ENCODE measurements at places on chromosomes 1 and 21.

DNA sequence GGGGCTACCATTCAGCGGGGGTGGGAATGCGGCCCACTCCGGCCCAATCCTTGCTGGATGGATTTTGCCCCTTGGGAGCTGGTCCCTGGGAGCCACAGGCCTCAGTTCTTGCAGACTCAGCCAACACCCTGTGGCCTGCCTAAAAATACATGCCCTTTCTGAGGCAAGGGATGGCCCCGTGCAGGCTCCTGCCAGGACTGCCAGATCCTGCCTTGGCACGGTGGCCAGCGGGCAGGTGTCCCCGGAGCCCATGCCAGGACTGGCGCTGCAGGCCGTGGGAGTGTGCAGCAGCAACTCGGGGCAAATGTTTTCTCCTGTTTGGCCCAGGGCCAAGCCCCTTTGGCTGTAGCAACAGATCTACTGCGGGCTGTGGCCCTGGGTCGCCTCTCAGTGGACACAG, 1.6 kb upstream of the PANK4 start:
- DNase-seq, result no peak

- no peak for DNase-seq
These were observed 6.3 kb downstream of the TMEM234 start for GRCh38 chr1:32215629-32216480.

DNA sequence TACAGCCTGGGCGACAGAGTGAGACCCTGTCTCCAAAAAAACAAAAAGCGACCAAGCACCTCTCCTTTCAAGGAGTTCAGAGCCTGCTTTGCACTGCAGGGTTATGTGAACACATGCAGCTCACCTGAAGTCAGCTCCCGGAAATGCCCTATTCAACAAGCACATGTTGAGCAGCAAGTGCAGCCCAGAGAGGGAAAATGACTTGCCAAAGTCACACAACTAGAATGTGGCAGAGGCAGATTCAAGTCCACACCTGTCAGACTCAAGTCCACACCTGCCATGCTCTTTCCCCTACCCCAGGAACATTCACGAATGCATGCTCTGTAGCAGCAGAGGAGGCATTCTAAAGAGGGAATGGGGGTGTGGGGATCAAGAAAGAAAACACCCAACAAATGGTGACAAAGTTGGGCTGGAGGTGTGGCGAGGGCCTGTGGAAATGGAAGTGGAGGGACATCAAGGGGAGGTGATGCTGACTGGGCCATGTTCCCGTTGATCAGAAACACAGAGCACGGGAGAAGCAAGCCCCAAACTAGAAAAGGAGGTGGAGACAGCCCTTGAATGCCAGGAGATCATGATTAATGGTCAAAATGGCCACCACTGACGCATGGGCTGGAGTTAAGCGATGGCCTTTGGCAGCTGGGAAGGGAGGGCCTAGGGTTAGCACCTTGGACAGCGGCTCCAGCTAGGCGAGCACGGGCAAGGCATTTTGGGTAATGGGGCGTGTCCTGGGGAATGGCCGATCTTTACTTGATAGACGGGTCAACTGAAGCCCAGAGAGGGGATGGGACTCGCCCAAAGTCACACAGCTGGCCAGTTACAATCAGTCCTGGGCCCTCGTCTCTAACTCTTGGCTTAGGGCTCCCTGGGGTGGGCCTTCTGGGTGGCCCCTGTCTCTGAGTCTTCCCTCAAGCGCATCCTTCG, 21.5 kb downstream of the RAP1GAP start:
- peak; percentile 38 for DNase-seq

GRCh38 chr1:173253046-173253445, 45.9 kb upstream of the TNFSF4 start:
- no peak for DNase-seq

- no peak for DNase-seq
These were observed 307.0 kb upstream of the PTBP2 start for GRCh38 chr1:96414598-96414997.

GRCh38 chr1:11753555-11754208, 8.3 kb upstream of the C1orf167 start:
- DNase-seq, result no peak
